Lower lobe of right lung (tissue), 2 donors: ENCODE measurements at places on chromosomes 3 and 15. TPM values are rescaled to one million over a fixed set of nuclear protein-coding genes. Genes with fewer than 3 reads are reported as not detected.

Gene CCDC191
- 6.4 TPM for total RNA-seq

Gene SLCO2A1
- 204 TPM for total RNA-seq

DNA sequence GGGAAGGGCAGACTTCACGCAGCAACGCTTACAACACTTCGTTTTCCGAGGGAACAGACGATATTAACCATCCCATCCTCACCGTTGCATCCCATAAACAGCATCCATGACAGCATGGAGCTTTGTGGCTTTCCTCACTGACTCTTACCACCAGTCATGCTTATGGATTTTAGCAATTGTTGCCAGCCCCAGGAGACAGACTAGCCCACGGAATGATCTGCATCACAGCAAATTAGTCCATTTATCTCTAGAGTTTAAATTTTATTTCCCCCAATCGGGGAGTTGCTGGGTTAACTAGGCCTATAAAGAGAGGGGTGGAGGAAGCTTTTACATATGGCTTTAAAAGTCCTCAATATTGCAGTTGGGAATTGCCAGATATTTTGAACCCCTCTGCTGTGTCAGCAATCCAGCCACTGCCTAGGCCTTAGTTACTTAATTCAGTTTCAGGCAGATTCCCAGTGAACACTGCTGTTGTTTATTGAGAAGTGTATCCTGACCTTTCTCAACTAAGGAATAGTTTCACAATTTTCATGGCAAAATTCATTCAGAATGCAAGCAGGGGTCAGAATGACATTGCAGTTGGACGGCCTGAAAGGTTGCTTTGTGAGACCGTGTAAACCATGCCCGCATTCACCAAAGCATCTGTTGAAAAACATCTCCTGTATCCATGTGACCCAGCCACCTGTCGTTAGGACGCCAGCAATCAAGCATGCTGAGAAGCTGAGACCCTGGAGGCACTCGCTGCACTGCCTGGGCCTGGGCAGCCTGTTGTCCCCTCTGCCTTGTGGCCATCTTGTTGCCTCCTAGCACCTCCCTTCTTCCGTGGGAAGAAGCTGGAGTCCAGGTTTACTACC lies 397.4 kb upstream of the TPM1 start:
- no peak for DNase-seq

DNA sequence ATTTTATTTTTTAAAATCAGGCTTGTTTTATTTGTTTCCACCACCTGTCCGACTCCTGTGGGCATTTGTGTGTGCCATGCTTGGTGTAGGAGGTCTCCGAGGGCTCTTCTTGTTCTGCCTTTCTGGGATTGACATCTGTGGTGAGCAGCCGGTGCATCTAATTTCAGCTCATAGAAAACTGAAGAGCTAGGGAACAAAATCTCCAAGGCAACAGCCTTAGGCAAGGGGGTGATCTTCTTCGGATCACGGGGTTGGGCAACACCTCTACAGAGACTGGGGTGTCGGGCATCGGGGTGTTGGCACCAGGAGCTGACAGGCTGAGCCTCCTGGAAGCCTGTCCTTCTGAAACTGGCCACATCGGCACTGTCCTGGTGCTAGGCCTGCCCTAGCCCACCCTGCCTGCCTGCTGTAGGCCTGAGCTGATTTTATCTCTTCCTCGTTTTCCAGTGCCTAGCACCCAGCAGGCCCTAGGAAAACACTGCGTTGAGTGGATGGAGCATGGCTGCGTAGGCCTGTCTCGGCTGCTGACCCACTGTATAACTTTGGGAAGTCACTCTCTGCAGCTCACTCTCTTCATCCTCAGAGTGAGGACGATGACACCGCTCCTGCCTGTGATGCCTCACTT lies 10.3 kb downstream of the CHCHD6 start:
- DNase-seq, result no peak

GRCh38 chr3:37559461-37559860 lies 302.2 kb upstream of the CTDSPL start:
- DNase-seq, result no peak
